ENCODE measurements at places on chromosomes 16 and 17. TPM values are rescaled to one million over a fixed set of nuclear protein-coding genes. Genes with fewer than 3 reads are reported as not detected.

The CBX8 gene
- total RNA-seq = 9.4 TPM

DNA sequence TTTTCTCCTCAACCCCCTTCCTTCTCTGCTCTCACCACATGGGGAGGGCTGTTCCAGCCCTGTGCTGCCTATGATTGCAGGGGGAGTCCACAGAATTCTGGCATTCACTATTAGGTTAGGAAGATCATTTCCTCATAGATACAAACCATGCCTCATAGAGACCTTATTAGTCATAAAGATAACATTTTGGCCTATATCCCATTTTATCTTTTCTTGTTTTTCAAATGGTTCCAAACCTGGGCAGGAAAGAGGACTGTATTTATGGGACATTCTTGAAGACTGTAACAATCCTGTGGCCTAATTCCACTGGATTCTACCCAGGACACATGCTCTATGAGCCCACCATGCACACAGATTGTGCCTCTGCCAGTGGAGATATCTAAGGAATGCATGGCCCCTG lies 51.7 kb downstream of the ASIC2 start:
- H3K36me3 ChIP-seq = no peaks in the 10 kb centered on the region
- no peak overlapping the region for H3K4me3 ChIP-seq
- no peak for DNase-seq
- H3K27ac ChIP-seq = no peak overlapping the region
- peaks cover 9% of the 10 kb centered on the region for H3K27me3 ChIP-seq
- H3K4me1 ChIP-seq = no peaks in the 10 kb centered on the region

DNA sequence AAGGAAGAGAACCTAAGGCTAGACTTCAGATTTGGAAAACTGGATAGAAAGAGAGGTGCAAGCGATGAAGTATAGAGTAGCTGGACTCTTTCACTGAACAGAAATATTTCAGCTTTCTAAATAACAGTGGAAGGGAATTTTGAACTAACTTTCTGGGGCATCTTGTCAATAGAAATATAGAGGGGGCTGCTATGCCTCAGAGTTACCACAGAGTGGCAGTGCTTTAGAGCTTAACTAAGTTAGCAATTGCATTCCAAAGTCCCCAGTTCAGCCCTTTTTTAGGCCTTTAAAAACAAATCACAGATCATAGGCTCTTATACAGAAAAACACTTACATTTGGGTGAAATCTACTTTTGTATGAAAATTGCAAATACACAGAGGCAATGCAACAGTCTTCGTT lies 154.2 kb upstream of the CDH8 start:
- no peak overlapping the region for H3K27ac ChIP-seq
- no peak for DNase-seq
- no peaks in the 10 kb centered on the region for H3K27me3 ChIP-seq
- no peak overlapping the region for H3K4me3 ChIP-seq
- no peaks in the 10 kb centered on the region for H3K36me3 ChIP-seq
- H3K4me1 ChIP-seq = no peaks in the 10 kb centered on the region

GRCh38 chr16:80318107-80318506 lies 222.7 kb upstream of the DYNLRB2 start:
- DNase-seq = no peak
- no peaks in the 10 kb centered on the region for H3K4me1 ChIP-seq
- H3K4me3 ChIP-seq = no peak overlapping the region

DNA sequence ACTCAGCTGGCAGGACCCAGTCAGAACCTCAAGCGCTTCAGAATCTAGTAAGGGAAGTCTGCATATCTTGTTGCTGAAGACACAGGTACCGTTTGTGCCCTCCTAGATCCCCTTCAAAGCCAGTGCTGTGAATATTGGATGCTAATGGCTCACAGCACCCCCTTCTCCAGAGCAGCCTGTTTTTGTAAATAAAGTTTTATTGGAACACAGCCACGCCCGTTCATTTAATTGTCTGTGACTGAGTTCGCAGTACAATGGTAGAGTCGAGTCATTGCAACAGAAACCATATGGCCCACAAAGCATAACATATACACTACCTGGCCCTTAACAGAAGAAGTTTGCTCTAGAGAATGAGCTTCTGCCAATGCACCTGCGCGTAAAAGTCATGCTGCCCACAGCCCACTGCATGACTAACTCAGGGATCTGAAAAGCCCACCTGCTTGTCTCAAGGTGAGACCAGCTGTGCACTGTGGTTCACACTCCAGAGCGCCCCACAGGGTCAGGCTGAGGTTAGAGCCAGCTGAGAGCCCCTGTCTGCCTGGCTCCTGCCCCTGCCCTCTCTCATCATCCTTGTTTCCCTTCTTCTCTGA lies 48.8 kb downstream of the AIPL1 start:
- no peak overlapping the region for H3K27ac ChIP-seq
- peaks cover 3% of the 10 kb centered on the region for H3K27me3 ChIP-seq
- H3K4me1 ChIP-seq = no peaks in the 10 kb centered on the region
- peak; percentile 5 for DNase-seq
- H3K36me3 ChIP-seq = no peaks in the 10 kb centered on the region
- H3K4me3 ChIP-seq = no peak overlapping the region

All from activated CD8-positive, alpha-beta T cell treated with anti-CD3 and anti-CD28 coated beads for 36 hours (primary cell).